ENCODE measurements at places on chromosomes 3 and 15.

GRCh38 chr3:116445311-116445841 lies at the start of gene LSAMP:
LSAMP (minus strand) TSS chr3:116445487.
- peak; percentile 57 for DNase-seq

DNA sequence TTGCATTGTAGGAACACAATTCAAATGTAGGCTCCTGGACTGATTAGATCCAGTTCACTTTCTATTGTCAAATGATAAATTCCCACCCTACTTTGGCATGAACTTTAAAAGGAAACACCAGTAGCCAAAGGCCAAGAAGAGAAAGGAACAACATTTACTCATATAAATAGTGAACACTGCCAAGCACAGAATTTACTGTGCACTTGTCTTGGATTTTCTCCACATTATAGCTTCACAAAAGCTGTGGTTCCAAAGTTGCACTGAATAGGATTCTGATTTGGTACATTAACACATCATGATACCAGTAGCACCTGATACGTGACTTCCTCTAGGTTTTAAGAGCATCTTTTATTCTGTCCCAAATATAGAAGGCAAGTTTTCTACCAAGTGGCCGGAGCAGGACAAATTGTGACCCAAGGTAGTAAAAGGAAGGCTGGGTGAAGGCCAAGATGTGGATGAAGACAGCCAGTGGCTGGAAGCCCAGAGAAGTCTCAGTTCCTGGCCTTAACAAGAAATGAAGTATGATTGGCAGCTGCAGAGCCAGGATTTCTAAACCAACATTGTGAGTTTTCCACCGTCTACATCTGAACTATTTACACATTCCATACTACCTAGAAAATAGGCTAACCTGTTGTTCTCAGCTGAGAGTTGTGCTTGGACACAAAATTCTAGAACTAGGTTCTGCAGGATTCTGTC lies 206.7 kb downstream of the THRB start:
- no peak for DNase-seq

- no peak for DNase-seq
These were observed 231.6 kb downstream of the XXYLT1 start for GRCh38 chr3:195039180-195039843.

DNA sequence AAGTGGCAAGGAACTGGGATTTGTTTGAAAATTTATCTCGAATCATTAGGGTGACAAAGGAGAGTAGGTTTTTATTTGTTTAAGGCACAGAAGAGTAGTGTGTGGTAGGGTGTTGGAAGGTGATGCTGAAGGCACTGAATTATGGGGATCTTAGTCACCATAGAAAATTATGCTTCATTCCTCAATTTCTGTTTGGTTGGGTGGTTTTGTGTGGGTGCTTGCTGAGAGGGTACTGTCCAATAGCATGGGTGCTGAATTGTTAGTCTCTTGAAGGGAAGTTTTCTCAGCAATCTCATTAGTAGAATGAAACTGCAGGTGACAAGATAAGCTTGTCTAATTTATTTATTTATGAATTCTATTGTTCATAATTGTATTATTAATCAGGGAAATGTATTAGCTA lies 610.9 kb downstream of the AGBL1 start:
- DNase-seq = no peak

DNA sequence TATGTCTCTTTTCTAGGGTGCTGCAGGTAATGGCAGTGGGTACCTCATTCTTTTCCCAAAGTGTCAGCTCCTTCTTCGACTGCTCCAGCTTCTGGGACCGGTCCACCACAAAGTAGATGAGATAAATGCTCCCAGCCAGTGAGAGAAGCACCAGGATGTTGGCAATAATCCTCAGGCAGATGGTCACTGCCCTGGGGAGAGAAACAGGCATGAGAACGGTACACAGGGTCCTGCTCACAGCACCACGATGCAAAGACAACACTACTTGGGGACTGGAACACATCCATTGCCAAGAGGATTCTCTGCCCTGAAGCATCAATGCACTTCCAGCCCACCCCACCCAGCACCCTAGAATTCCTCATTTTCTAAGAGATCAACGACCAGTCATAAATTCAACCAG lies 22.4 kb downstream of the TMC3 start:
- no peak for DNase-seq

GRCh38 chr3:117762621-117763037 lies 1053.0 kb downstream of the TUSC7 start:
- no peak for DNase-seq
